Esophagus muscularis mucosa (tissue), 4 donors: ENCODE measurements at places on chromosomes 3 and 15. TPM values are rescaled to one million over a fixed set of nuclear protein-coding genes. Genes with fewer than 3 reads are reported as not detected.

The IQCF5 gene
- not detected for total RNA-seq

The SLC27A2 gene
- not detected for total RNA-seq

The ZSCAN29 gene
- 34.6 TPM for total RNA-seq

The TICRR gene
- total RNA-seq: 0.29 TPM

The RTP1 gene
- not detected for total RNA-seq
